ENCODE measurements at places on chromosomes 3 and 15.

GRCh38 chr3:151580591-151580990 lies 119.7 kb upstream of the IGSF10 start:
- DNase-seq, result no peak

DNA sequence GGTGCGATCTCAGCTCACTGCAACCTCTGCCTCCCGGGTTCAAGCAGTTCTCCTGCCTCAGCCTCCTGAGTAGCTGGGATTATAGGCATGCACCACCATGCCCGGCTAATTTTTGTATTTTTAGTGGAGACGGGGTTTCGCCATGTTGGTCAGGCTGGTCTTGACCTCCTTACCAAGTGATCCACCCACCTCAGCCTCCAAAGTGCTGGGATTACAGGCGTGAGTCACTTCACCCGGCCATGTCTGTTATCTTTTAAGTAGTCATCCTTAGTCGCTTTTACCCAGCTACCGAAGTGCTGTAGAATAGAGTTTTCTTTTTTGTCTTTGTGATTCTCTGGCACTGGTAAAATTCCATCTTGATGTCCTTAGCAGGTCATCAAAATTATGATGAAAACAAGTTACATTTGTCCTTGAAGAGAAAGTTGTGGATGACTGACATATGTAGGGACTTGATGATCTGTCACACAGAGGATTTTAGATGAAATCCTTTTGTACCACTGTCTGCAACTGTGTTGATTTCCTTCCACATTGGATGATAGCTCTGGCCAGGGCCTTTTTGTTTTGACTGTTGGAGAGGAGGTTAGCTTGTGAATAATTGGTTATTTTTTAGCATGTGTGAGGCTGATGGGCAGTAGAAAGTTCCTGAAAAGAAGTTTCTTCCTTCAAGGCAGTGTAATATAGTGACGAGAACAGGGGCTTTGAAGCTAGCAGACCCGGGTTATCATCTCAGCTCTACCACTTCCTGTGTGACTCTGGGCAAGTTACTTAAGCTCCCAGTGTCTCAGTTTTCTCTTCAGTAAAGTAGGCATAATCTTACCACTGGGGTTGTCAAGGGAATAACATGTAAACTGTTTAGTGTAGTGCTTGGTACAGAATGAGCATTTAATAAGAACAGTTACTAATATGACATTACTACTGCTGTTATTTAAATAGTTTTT lies 18.8 kb downstream of the ATG7 start:
- no peak for DNase-seq

- no peak for DNase-seq
Observed at GRCh38 chr3:182618981-182619591, 174.2 kb upstream of the ATP11B start.

- no peak for DNase-seq
Observed at GRCh38 chr15:90261811-90262210, 3.7 kb upstream of the NGRN start.

DNA sequence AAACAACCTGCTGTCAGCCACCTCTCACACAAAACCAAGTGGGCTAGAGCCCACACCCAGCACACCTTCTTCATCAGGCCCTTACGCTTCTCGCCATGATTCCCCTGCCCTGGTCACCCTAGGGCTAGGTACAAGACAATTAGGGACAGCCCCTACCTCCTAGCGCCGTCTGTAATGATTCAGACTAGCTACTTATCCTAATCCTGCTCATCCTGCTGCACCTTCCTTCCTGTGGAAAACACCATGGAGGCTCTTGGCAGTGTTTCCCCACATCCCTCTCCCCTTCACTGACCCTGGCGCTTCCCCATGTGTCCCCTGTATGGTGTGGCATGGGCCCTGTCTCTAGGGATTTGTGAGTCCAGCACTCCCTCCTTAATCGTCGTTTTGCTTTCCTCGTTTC lies 39.6 kb upstream of the ICE2 start:
- DNase-seq, result no peak

DNA sequence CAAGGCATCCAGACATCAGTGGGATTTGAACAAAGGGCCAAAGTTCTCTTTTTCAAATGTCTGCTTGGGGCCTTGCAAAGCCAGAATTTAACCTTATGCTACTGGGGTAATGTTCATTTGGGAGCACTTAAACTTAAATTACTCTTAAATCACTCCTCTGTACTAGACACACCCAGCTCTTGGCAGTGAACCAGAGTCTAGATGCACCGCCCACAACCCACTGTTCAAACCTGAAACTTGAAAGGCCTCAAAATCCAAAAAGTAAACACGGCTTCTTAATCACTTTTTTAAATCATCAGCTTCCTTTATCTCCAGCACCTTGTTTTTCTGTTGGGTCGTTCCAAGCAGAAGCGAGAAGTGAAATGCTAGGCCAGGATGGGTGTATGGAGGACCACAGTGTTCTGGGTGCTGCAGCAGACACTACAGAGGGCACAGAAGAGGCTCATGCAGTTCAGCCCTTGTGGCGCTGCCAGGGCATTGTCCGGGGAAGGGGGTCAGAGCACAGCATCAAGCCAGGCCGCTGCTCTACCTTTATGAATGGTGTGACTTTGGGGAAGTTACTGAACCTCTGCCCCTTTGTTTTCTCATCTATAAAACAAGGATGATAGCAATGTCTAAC lies 28.8 kb downstream of the MECOM start:
- no peak for DNase-seq

GRCh38 chr3:142445816-142446254 lies 2.0 kb downstream of the XRN1 start:
- DNase-seq, result no peak

- DNase-seq, result no peak
Observed at GRCh38 chr15:88623632-88624031, 2.5 kb downstream of the AEN start.

GRCh38 chr15:65337436-65338070 lies 33.1 kb downstream of the RNU5B-1 start:
- DNase-seq, result no peak

Data from stimulated activated CD4-positive, alpha-beta T cell treated with anti-CD3 and anti-CD28 coated beads, TNF-alpha, amount 100 ng/mL, for 48 hours (primary cell).